ENCODE measurements at places on chromosomes 7 and 10.

DNA sequence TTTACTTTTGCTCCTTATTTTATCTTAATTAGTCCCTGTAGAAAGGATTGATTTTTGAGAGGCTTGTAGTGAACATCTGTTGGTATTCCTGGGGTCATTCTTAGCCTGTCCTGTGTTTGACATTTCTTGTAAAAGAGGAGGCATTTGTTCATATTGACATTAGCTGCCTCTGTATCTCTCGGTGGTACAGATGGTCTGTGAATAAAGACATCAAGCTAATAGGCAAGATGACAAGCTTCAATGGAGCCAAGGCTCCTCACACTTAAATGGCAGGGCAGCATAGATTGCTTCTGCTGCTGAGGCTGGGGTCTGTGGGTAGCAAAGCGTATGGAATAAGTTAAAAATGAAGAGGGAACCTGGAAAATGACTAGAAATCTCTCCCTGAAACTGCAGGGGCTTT is 687.6 kb downstream of the LRMDA start:
- DNase-seq = no peak

GRCh38 chr10:102581401-102581800 is 62.9 kb upstream of the TRIM8 start:
- no peak for DNase-seq

- DNase-seq = no peak
These were observed 213.4 kb downstream of the KCNMA1 start for GRCh38 chr10:77424257-77424656.

DNA sequence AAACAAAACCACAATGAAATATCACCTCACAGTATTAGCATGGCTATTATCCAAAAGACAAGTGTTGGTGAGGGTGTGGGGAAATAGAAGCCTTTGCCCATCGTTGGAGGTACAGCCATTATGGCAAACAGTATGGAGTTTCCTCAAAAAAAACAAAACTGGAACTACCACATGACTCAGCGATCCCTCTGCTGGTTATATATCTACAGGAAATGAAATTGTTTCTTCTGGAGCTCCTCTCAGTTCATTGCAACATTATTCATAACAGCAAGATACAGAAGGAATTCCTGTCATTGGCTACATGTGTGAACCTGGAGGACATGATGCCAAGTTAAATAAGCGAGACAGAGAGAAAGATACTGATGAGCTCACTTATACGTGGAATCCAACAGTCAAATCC is 2.4 kb upstream of the UBE3C start:
- no peak for DNase-seq

All from stimulated activated naive CD4-positive, alpha-beta T cell (primary cell).